ENCODE measurements at places on chromosomes 11 and 22.
A peak's percentile ranks its signal among the peaks of the same experiment; 100 is the strongest.

DNA sequence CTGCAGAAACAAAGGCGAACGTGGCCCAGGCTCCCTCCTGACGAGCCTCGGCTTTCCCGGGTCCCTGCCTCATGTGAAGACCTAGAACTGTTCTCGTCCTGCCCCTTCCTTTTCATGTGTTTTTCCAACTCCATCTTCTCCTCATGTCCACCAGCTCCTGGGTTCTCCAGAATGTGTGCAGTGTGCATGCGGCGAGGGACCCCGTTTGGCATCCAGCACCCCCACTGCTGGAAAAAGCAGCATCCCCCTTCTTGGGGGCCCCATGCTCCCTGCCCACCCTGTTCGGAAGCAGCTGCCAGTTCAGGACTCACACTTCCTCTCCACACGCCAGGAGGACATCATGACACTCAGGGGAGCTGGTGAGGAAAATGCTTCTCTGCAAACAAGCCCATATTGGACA, 313.5 kb downstream of the BRD1 start:
- DNase-seq: no peak

GRCh38 chr11:126312961-126313360, 9.1 kb downstream of the DCPS start:
- no peak for DNase-seq

- DNase-seq: no peak
These were observed 23.4 kb downstream of the TPBGL start for GRCh38 chr11:75263944-75264349.

GRCh38 chr11:129440028-129440713, 64.5 kb downstream of the BARX2 start:
- DNase-seq: no peak

DNA sequence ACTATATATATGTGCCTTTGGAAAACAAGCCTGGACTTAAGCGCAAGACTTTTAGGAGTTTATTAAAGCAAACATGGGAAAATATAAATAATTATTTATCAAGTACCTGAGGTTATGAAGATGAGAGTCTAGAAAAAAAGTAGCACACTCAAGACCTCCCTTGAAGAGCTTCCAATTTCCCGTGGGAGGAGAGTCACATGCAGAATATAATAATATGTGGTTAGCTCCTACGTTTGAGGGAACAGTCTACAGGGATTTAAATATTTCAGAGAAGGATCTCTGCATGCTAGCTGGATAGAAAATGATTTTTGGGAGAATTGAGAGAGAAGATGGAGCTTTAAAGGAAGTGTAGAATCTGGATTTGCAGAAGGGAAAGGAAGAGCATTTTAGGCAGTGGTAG, 183.8 kb downstream of the SWAP70 start:
- DNase-seq: no peak

GRCh38 chr11:118265954-118266353, 1.9 kb upstream of the MPZL2 start:
- DNase-seq: no peak

- no peak for DNase-seq
These were observed 374.6 kb upstream of the LUZP2 start for GRCh38 chr11:24122291-24122690.

DNA sequence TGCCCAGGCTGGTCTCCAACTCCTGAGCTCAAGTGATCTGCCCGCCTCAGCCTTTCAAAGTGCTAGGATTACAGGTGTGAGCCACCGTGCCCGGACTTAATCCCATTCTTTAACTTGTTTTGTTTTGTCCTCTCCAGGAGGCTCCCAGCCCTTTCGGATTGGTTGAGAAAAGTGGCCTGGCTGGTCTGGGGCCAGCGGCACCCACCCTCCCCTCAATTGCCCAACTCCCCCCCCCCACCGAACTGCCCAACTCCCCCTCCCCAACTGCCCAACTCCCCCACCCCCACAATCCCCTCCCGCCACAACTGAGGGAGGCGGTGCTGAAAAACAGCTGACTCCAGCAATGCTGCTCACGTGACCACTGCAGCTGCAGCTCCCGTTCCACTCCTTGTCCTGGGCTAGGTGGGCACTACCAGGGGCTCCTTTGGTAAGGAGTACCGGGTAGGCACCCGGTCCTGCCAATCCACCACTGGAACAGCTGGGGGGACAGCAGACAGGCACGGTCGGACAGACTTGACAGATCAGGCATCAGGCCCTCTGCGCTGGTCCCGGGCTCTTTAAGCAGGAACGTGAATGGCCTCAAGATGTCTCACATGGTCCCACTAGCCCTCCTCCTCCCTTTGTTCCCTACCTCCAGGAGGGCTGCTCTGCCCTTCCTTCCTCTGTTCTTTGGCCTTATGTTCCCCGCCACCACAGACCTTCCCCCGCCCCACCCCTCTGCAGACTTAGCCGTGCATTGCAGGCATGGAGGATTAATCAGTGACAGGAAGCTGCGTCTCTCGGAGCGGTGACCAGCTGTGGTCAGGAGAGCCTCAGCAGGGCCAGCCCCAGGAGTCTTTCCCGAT, at the start of gene TCN2:
TCN2 (plus strand) TSS at position 720 of the 845 bp plus-strand sequence. CDS start 158 bp downstream, outside the sequence.
- DNase-seq: no peak

DNA sequence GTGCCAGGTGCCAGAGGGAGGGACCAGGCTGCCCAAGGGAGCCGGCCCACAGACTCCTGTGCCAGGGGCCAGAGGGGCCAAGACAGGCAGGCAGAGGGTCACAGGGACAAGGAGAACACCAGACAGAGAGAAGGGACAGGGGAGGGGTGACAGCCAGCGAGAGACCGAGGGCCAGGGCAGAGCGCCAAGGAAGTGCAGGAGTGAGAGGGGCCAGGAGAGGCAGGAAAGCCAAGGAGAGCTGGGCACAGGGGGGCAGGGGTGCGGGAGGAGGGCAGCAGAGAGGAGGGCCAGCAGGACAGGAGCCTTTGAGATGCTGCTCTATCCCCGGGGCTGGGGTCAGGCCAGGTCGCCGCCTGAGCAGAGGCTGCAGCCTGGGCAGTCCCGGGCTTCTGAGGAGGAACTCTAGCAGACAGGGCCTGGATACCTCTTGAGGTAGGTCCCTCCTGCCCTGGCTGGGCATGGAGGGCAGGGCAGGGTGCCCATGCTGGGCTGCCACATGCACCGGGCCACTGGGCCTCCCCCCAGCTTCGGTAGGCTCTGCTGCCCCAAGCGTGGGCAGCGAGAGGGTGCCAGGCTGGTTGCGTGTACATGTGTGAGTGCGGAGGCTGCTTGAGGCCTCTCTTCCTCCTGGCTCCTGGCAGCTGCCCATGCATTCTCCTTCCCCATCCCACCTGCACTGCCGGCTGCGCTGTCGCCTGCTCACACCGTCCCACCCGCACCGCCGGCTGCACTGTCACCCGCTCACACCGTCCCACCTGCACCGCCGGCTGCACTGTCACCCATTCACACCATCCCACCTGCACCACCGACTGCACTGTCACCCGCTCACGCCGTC, 12.2 kb downstream of the LSP1 start:
- DNase-seq: no peak

GRCh38 chr11:100939571-100939970, 190.0 kb downstream of the PGR start:
- no peak for DNase-seq

- DNase-seq: no peak
These were observed 140.7 kb upstream of the CTSC start for GRCh38 chr11:88478136-88478815.

DNA sequence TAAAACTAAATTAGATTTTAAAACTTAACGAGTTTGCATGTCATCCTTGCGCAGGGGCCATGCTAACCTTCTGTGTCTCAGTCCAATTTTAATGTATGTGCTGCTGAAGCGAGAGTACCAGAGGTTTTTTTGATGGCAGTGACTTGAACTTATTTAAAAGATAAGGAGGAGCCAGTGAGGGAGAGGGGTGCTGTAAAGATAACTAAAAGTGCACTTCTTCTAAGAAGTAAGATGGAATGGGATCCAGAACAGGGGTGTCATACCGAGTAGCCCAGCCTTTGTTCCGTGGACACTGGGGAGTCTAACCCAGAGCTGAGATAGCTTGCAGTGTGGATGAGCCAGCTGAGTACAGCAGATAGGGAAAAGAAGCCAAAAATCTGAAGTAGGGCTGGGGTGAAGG, 10.6 kb downstream of the LIMK2 start:
- no peak for DNase-seq

- no peak for DNase-seq
These were observed 720.0 kb upstream of the CNTN5 start for GRCh38 chr11:98300719-98301118.

DNA sequence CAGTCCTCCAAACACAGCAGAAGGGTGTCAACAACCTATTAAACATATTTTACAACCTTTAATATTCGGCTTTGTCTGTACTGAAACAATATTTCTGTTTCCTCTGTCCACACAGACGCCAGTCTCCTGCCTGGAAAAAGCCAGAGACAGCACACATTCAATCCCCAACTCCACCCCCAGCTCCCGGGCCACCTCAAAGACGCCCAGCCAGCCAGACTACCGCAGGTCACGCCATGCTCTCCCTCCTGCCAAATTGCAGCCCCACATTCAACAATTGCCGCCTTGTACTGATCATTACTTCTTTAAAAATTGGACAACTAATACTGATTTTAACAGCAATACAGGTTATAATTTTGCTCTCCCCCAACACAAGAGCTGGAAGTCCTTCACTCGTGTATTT, 1.2 kb downstream of the SERGEF start:
- no peak for DNase-seq

- no peak for DNase-seq
These were observed 70.0 kb upstream of the IGLL5 start for GRCh38 chr22:22817468-22818201.

DNA sequence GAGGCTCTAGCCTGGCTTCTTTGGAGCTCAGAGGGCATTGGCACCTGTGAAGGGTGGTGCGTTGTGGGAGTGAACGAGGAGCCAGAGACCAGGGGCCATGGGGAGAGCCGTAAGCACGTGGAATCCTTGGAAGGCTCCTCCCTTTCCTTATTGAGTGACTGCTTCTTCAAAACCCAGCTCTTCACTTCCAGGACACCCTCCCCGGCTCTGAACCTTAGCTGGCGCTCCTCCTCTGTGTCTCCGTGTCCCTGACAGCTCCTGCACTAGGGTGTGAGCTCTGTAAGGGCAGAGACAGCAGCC, 26.3 kb downstream of the POLR3H start:
- no peak for DNase-seq

DNA sequence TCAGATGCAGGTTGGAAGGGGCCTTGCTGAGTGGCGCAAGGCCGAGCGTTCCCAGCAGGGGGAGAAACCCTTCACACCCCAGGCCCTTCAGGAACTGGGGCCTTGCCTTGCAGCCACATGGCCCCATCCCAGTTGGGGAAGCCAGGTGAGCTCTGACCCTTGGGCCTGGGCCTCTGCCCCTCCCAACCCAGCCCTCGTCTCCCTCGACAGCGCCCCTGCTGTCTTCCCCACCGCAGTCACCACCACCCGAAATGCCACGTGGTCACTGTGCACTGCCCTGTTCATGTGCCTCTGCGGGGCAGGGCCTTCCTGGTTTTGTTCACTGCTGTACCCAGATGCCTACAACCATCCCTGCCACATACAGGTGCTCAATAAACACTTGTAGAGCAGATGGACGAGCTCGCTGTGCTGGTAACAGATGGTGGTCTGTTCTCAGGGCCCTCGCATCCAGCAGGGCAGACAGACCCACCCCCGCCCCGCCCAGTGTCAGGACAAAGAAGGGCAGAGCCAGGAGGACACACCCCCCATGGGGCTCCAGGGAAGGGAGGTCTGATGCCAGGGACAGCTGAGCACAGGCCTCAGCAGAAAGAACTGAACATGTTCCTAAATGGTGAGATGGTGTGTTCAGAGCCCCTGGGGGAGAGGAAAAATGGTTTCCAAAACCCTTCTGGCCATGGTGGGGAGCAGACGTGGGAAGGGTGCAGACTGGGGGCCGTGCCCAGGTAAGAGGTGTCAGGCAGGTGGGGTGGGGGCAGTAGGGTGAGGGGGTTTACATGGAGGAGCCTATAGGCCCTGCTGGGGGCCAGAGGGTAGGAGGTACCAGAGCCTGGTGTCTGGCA, 3.7 kb downstream of the POLR2L start:
- no peak for DNase-seq

DNA sequence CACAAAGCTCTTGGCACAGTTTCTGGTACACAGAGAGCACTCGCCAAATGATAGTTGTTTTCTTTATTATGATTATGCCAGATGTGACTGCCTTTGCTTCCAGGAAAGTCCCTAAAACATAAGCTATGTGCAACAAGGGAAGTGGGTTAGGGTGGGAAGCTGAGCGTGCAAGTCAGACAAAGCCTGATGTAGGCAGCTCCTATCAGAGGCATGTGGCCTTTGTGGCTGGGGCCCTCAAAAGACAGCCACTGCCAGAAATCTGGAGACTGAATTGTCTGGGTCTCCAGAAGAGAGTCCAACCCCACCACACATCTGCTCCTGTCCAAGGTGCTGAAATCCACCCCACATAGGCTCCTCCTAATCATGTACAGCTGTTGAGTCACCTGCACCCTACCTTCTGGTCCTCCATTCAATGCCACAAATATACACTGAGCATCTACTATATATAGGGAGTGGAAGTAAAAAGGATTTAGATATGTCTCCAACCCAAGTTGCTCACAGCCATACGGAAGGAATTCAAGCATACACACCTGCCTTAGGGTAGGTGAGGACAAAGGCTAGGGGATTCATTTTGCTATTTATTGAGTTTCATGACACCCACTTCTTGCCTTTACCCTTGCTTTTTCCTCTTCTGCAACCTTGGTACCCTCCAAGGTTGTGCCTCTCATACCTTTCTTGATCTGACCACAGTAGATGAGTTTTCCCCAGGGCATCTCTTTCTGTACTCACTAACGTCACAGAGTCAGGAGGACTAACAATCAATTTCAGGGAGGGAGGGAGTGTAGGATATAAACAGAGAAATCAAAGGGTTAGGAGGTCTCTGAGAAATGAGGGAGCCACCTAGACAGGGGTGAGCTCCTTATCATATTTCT, 12.4 kb downstream of the SEC14L3 start:
- DNase-seq: no peak

DNA sequence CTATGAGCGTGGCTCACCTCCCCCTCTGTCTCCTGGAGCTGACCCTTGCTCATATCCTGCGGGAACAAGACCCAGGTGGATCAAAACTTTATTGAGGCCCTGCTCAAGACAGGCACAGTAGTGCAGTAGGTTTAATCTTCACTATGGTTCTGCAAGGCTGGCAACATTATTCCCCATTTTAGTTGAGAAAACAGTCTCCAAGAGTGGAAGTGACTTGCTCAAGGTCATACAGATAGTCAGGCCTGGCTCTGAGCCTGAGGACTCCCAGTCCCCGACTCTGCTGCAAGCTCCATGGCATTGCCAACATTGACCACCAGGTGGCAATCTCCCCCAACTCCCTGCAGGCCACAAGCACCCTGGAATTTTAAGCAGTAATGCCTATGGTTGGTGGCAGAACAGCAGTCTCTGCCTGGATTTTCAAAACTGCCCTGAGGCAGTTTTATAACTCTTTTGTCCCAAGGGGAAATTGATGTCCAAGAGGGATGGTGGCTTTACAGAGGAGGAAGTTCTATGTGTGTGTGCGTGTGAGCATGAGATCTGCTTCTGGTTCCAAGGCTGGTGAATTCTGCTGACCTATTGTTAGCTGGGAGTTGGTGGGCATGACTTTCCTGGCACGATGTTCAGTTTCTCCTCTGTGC, 34.1 kb downstream of the NEU3 start:
- peak; percentile 74 for DNase-seq

GRCh38 chr11:62732830-62733229, 4.5 kb downstream of the TTC9C start:
- no peak for DNase-seq

All from activated T-cell treated with anti-CD3 and anti-CD28 coated beads, Interleukin-2, amount 50 U/mL, for 4 hours (primary cell).